A673 (cell line): ENCODE measurements at places on chromosomes 6 and 20. TPM values are rescaled to one million over a fixed set of nuclear protein-coding genes. Genes with fewer than 3 reads are reported as not detected.
A peak's percentile ranks its signal among the peaks of the same experiment; 100 is the strongest.

DNA sequence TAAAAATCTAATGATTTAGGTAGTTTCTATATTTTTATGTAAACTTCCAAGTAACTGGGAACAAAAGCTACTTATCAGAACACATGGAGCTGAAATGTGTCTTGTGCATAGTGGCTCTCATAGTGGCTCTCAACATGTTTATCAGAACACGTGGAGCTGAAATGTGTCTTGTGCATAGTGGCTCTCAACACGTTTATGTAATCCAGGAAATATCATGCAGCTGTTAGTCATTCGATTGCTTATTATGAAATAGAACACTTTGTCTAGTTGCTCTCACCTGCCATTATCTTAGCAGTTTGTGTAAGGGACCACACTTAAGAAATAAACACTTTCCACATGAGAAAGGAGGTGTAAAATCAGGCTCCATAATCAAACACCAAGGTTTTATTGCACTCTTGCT is 119.2 kb upstream of the ASCC3 start:
- DNase-seq = no peak

The CNR1 gene
- total RNA-seq = not detected in 2 replicates

DNA sequence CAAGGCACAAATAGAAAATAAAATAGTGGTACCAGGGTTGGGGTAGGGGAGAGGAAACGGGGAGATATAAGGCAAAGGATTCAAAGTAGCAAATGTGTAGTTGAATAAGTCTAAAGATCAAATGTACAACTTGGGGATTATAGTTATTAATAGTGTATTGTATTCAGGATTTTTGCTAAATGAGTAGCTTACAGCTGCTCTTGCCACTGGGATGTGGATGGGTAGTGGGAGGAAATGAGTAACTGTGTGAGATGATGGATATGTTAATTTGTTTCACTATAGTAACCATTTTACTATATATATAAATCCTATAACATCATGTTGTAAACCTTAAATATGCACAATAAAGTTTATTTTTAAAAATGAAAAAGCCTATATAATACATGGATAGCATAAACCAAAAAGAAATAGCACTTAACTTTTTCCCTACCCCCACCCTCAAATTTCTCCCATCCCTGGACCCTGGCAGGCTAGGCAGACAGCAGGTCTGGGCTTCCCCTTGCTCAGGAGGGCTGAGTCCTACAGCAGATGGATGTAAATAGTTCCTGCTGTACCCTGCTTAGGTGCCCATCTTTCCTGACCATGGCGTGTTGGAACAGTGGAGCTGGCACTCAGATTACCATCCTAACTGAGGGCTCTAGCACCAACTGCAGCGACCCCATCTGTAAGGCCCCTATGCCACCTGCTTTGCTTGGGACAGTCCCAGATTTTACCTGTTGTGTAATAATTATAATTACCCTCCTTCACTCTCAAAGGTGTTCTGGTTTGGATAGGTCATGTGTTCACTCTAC is 28.6 kb upstream of the PBOV1 start:
- no peak for DNase-seq

The CFAP61 gene
- total RNA-seq = not detected in 2 replicates

- peak; percentile 18 for DNase-seq
Observed at GRCh38 chr6:26375270-26375669, 7.6 kb upstream of the BTN2A2 start.

- DNase-seq = no peak
Observed at GRCh38 chr20:44400970-44401769, 45.7 kb downstream of the HNF4A start.

DNA sequence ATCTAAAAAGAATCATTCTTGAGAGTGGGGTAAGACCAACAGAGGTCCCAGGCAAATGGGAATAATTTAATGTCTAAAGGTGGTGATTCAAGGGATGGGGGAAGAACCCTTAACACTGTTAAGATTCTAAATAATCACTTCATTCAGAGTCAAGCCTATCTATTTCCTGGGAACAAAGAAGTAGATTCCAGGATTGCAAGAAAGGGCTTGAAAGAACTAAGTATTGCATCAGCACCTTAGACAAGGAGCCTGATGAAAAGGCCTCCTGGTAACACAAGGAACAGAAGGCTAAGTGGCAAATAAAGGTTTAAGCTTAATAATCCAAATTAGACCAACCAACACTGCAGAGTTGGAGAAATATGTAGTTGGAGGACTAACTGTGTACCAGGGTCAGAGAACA is 620.7 kb upstream of the BTBD3 start:
- DNase-seq = no peak

DNA sequence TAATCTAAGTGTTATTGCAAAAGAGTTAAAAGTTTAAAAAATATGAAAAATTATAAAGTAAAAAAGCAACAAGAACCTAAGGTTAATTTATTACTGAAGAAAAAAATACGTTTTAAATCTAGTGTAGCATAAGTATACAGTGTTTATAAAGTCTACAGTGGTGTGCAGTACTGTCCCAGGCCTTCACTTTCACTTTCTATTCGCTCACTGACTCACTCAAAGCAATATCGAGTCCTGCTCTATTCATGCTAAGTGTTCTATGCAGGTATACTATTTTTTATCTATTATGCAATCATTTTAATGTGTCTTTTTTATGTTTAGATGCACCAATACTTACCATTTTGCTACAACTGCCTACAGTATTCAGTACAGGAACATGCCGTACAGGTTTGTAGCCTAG is 113.0 kb downstream of the MANEA start:
- no peak for DNase-seq

DNA sequence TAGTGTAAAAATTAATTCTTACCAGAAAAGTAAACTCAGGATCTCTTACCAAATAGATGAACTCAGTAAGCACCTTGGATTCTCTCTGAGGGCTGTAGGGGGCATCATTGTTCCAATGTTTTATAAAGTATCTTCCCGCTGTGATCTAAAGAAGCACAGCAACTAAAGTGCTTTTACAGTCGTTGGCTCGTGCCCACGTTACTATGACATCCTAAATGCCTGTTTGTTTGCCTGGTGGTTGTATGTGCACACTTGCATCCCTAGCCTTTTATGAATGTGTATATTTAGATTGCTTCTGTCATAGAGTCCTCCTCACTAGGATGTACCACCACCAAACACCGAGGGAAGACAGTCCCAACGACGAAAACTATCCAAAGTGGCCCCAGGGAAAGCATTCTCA is 34.5 kb downstream of the SLX4IP start:
- peak; percentile 96 for DNase-seq

GRCh38 chr6:11374036-11375010 is 141.9 kb upstream of the NEDD9 start:
- no peak for DNase-seq

DNA sequence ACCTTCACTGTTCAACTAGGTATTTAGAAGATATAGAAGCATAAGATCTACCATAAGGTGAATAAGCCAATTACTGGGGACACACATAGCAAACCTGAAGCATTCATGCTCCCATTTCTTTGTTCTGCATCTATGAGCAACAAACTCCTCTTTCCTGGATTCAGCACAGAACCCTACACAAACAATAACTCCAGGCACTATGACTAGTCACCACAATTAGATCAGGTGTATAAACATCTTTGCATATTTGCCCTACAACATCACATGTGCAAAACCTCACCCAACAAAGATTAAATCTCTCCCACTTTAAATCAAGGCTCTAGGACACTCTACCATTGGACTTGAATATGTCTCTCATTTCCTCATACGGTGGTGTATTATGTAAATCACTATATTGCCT is 652.3 kb downstream of the EPHA7 start:
- DNase-seq = no peak

The FAM217A gene
- not detected in 2 replicates for total RNA-seq

The NUS1 gene
- total RNA-seq = 39.6 and 41.0 TPM in 2 replicates

DNA sequence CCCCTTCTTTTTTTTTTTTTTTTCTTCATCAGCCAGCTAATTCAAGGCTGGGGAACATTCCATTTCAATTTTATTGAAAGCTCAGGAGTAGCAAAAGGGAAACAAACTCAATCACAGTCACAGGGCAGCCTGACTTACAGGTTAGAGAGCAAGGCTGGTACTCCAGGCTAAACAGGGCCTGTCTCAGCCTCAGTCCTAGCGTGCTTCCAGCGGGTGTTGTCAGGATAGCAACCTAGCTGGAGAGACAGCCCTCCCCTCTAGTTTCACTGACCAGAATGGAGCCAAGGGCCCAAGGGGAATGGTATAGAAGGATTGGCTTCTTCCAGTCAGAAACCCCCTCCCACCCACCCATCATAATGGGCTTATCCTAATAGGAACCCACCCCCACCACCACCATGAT is 132.9 kb downstream of the PXDC1 start:
- DNase-seq = no peak

- no peak for DNase-seq
Observed at GRCh38 chr6:33880766-33881165, 77.0 kb upstream of the MLN start.

DNA sequence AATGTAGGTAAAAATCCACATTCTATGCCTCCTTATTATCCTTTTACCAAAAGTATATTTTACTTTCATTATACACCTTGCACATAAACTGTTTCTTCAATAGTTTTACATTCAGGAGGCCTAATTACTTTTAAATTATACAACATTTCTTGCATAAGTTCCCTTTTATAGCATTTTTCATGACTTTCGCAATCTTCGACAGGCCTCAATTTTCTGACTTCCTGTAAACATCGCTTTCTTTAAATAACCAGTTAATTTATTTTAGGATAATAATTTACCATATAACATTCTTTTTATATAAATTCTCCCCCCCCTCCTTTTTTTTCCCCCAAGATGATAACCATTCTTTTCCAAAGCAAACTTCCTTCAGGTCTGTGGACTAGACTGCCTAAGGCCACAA is 9.2 kb downstream of the SLC35A1 start:
- DNase-seq = peak; percentile 29

DNA sequence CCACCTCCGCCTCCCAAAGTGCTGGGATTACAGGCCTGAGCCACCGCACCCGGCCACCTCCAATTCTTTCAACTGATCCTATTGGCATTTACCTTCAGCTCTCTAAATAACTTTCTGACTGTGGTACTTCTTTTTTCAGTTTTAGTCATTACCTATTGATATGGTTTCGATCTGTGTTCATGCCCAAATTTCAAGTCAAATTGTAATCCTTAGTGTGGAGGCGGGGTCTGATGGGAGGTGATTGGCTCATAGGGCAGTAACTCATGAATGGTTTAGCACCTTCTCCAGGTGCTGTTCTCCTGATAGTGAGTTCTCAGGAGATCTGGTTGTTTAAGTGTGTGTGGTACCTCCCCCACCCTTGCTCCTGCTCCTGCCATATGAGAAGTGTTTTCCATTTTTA is 140.9 kb downstream of the LPA start:
- DNase-seq = no peak

DNA sequence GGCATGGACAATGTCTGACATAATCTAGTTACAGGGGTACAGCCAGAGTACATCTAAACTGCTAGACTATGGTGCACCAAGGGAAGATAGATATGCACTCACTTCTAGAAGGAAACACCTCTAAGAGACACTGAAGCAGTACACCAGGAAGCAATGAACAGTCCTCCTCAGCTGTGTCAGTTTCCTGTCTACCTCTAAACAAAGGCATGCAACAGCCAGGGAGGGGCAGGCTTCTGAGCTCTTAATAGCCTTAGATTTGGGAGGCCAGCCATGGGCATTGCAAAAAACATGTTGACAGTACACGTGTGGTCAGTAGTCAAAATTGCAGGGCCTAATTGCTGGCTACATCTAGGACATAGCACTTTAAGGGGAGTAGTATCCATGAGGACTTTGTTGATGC is 21.4 kb downstream of the CRYBG1 start:
- peak; percentile 31 for DNase-seq

The IL17F gene
- total RNA-seq = not detected in 2 replicates

The SNAP25 gene
- 5.0 and 5.8 TPM in 2 replicates for total RNA-seq

DNA sequence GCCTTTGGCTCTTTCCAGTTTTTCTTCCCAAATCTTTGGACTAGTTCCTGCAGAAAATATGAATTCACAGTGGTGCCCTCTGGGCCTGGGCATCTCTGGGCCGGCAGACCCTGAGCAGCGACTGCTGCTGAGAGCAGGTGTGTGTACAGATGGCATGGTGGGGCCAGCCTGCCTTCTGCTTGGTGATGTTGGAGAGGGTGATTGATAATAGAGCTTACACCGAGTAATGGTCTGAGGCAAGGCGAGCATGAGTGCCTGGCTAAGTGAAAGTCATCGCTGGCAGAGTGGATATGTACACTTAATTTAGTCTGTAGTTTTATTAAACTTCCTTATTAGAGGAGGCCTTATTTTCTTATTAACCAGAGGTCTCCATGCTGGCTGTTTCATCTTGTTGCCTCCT is 156.9 kb downstream of the CDKAL1 start:
- DNase-seq = no peak

DNA sequence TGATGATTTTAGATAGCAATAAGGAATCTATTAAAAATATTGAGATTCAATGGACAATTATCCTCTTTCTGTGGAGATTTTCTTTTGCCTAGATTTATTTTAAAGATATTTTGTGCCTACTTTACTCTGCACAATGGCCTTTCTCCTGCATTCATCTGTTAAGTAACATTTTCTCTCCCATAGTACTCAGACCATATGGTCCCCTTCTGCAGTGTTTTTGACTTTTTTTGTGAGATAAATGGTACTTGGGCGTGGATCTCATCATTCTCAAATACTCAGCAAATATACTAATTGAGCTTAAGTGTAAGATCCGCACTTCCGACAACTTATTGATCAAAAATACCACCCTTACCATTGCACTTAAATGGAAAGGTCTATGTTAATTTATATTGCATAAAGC is 55.8 kb downstream of the PHACTR1 start:
- DNase-seq = no peak

DNA sequence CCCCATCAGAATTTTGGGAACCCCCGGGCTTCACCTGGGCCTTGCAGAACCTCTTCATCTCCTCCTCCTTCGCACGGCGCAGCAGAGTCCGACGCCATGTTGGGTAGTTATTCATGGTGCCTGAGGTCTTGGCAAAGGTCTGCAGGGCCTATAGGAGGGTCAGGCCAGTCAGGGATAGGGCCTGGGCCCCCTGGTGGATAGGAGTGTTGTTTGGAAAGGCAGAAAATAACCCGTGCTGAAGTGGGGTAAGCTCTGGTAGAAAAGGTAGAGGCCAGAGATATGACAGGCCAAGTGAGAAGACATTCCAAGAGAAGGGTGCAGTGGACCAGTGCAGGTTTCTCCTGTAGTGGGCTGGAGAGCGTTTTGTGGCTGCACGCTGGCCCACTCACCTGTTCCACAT is 4.9 kb downstream of the SMPD2 start:
- no peak for DNase-seq

The SLC25A27 gene
- total RNA-seq = 0.45 and 0.52 TPM in 2 replicates
